Endothelial cell of umbilical vein (primary cell): ENCODE measurements at places on chromosomes 16 and 17. TPM values are rescaled to one million over a fixed set of nuclear protein-coding genes. Genes with fewer than 3 reads are reported as not detected.

Gene BAHCC1
- 10.3 and 11.6 TPM in 2 replicates for total RNA-seq

Gene TAT
- not detected in 2 replicates for total RNA-seq

DNA sequence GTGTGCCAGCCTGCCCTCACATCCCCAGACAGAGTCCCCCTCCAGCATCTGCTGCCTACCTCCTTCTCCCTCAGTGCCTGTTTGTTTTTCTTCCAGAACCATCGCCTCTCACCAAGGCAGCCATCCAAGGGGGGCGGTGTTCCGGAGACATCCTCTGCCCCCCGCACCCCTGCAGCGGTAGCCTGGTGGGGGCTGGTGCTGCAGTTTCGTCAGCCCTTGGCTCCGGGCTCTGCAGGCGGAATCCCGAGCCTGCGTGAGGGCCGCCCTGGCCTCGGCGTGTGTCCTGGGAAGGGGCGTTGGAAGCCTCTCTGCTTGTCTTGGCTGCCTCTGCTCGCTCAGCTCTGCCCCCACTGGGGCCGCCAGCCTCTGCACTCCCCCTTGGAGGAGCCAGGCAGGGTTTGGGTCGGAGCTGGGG lies 126.0 kb upstream of the CIBAR2 start:
- peaks cover 14% of the 10 kb centered on the region for H3K4me1 ChIP-seq
- no peaks in the 10 kb centered on the region for H3K36me3 ChIP-seq
- H3K4me3 ChIP-seq = no peak overlapping the region
- H3K27me3 ChIP-seq = no peaks in the 10 kb centered on the region

GRCh38 chr16:56615353-56615752 lies 7.0 kb downstream of the MT2A start:
- peak overlapping the region; percentile 80 for H3K27ac ChIP-seq
- H3K4me1 ChIP-seq = peaks cover 71% of the 10 kb centered on the region
- H3K27me3 ChIP-seq = no peaks in the 10 kb centered on the region
- no peak for DNase-seq

DNA sequence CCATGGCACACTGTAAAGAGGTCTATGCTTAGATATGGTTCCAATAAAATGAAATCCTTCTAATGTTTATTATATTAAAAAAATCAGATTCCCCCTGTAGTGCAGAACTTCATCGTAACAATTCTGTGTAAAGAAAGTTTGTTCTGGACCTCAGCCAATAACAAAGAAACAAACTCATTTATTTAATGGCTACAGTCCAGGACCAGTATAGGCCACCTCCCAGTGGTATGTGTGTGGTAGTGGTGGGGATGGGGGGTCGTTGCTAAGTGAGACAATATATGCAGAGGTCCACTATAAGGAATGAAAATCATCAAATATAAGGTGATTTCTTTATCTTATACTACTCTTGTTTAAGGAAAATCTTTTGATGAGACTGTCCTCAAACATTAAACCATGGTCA lies 136.4 kb downstream of the CDK5R1 start:
- peak; percentile 49 for DNase-seq
- no peak overlapping the region for H3K4me3 ChIP-seq
- H3K36me3 ChIP-seq = no peaks in the 10 kb centered on the region

DNA sequence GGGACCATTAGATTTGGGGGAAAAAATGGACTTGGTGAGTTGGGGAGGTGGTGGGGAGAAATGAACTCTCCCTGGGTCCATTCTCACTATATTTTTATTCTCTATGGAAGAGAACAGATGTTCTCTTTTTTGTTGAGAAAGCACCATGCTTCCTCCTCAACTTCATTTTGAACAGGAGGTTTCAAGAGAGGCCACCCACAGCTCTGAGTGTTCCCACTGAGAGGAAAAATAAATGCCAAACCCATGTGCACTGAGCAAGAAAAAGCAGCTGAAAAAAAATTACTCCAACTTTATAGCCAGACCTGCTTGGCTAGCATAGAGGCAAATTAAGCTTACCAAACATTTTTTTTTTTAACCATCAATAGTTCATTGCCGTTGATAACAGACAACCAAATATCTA lies 883.6 kb downstream of the KCNJ2 start:
- DNase-seq = no peak
- no peaks in the 10 kb centered on the region for H3K36me3 ChIP-seq
- no peaks in the 10 kb centered on the region for H3K27me3 ChIP-seq

DNA sequence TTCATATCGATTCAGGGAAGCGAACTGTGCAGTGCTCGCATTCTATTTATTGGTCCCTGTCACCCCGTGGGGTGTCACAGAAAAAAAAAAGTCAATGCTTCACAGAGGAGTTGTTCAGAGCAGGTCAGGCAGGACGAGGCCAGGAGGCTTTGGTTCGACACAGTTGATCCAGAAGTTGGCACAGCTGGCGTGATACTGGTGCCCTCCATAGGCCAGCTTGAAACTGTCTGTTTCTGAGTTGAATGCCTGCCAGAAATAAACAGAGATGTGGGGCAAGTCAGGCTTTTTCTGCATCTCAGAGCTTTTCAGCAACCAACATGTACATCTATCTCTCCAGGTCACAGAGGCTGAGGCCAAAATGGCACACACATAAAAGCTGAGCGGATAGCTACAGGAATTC lies 29.1 kb downstream of the DUSP14 start:
- no peak for DNase-seq
- no peaks in the 10 kb centered on the region for H3K27me3 ChIP-seq
- no peak overlapping the region for H3K4me3 ChIP-seq
- H3K27ac ChIP-seq = no peak overlapping the region
- peaks cover 20% of the 10 kb centered on the region for H3K36me3 ChIP-seq
